T follicular helper cell (primary cell): ENCODE measurements at places on chromosomes 11 and 22.

DNA sequence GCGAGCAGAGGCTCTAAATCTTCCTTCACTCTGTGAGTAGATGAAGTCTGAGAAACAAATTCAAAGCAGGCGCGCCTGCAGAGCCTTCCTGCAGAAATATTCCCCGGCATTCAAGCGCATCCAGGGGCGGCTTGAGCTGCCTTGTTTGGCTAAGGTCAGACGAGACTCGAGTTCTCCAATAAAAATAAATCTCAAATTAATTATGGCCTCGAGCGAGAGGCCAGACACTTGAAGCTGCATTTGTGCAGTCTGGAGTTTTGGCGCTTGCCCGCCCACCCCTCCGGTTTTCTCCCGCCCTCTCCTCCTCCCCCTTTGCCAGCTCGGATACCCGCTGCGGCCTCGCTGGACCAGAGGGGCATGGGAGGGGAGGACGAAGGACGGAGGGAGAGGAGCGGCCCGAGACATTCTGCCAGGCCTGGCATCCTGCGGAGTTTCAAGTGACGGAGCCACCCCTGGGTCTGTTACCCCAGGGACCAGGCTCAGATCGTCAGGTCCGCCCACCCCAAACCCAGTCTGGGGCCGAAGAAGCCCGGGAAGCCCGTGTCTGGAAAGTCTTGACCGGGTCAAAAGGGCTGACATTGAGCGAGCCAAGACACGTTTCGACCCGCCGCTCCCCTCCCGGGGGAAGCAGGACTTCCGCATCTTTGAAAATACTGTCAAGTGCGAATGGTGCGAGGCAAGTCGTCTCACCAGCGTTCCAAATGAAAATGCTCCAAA is 3.8 kb upstream of the FLI1 start:
- DNase-seq = no peak

DNA sequence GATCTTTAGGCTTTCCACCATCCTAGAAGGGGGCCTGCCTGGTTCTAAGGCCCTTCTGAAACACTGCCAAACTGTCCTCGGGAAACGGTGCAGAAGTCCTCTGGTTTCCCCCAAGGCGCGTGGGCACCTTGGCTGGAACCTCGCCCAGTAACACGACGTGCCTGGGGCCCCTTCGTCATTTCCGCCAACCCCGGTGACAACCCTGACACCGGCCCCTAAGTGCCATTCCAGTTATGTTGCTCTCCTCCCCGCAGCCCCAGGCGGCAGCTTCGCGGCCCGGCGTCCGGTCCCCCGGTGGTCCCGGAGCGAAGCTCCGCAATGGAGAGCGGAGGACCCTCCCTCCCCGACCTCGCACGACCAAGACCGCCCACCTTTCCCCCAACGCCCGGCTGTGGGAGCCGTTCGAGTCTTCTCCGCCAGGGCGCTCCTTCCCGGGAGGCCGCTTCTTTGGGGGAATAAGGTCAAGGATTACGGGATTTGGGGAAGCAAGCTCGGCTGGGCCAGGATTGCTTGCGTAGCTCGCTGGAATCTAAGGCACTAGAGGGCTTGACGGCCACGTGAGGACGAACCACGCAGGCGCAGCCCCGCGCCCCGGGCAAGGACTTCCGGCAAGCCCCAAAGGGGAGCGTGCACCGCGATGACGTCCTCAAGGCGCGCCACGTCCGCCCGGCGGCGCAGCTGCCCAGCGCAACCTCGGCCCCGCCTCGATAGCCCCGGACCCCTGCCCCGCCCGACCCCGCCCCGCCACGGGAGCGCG is 626 bp downstream of the RNH1 start:
- peak; percentile 95 for DNase-seq

- no peak for DNase-seq
Observed at GRCh38 chr11:25838918-25839625, 492.9 kb upstream of the ANO3 start.

- DNase-seq = no peak
Observed at GRCh38 chr11:11400121-11400520, 47.1 kb upstream of the CSNK2A3 start.

- DNase-seq = no peak
Observed at GRCh38 chr11:134063991-134064747, 4.7 kb upstream of the JAM3 start.

- DNase-seq = no peak
Observed at GRCh38 chr22:19707347-19708290, 6.7 kb upstream of the SEPTIN5 start.
